ENCODE measurements at places on chromosomes 5 and 9.

GRCh38 chr5:139301808-139302499, 8.4 kb downstream of the MATR3 start:
- no peak for DNase-seq

DNA sequence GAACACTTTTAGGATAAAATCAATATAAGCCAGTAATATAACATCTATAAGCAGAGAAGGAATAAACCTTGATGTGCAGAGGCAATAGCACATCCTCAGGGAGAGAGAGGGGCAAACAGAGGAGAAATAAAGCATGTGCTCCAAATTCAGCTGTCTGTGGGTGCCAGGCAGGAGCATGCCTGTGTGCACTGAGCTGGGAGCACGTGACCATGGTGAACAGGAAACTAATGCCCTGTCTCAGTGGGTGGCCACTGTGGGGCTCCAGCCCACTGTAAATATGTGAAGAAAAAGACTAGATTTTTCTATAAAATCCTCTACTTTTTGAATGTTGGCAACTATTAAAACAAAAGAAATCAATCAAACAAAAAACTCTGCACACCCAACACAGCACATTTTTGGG, 55.3 kb downstream of the FYB1 start:
- DNase-seq: no peak

DNA sequence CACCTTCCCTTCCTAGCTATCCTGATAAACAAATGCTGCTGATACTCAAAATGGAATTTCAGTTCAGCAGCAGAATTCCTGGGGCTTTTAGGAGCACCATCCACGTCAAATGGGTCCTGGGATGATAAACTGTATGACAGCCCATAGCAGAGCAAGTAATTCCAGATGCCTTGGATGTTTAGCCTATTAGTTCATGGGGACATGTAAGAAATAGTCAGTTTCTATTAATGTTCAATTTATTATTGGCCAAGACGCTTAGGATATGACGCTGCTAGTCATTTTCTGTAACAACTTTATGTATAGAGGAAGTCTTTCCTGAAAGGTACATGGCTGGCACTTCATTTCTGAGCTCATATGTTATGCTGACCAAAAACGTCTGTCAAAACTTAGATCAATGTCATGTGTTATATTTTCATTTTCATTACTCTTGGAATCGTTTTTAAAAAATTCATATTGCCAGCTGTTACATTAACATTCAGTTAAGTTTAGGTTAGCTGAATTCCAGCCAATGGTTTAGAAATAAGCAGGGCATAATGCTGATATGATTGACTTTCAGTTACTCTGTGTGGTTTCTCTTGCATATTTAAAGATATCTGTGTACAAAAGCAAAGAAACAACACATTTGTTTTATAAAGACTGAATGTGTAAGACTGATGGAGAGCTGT, 243.8 kb downstream of the CSNK1G3 start:
- no peak for DNase-seq

DNA sequence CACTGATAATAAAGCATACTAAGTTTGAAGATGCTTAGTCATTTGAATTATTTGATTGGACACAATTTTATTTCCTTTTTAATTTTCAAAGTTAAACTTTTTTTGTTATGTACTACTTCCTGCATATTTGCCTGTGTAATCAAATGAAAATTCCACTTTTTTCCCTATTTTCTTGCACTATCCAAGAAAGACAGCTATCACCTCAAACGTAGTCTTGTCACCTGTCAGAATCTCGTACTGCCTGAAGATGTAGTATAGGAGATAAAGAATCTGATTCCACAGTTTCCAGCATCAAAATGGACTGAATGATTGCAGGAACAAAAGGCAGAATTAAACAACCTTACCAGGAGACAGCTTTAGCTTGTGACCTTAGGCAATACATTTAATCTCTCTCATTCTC, 818.8 kb downstream of the MAT2B start:
- DNase-seq: no peak

DNA sequence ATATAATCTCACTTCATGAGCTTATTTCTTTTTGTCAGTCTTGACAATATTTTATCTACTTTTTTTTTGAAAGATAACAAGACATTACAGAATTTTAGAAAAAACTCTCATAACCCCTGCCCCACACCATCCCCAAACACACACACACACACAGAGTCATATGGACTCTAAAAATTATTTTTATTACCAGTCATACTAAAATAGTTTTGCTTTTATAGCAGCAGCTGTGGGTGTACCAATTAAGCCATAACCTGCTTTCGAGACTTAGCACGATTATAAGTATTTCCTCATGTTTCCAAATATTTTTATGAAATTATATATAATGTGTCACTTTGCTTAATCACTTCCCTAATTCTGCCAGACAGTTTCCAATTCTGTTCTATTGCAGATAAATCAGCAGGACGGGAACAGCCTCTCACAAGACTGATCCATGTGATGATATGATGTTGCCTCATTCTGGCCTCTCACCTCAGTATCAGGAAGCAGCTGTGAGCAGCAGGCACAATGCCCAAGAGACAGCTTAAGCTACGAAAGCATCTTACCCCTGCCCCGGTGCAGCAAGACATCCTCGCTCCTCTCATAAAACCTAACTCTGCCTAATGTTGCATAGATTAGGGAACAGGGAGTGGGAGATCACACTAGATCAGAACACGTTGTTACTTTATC, 7.0 kb downstream of the PDCL start:
- no peak for DNase-seq

- DNase-seq: no peak
Measured at GRCh38 chr9:86405926-86406325, 51.7 kb upstream of the TUT7 start.

DNA sequence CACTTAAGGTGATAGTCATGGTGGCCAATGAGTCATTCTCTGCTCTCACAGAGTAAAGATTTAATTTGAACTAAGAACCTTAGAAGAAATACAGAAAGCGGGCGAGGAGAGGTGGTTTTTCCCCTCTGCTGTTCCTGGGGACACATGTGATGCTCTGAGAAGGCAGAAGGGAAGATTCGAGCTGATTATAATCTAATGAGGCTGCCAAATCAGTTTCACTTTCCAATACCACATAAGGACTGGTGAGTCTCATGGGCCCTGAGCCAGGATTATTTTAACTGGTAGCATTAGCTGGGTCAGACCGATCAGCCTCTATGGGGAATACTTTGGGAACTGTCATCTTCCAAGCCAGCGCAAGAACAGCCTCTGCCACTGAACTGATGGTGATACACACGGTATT, 116.5 kb downstream of the SLC1A3 start:
- no peak for DNase-seq

- DNase-seq: no peak
Measured at GRCh38 chr9:37433867-37434371, 11.4 kb downstream of the GRHPR start.

DNA sequence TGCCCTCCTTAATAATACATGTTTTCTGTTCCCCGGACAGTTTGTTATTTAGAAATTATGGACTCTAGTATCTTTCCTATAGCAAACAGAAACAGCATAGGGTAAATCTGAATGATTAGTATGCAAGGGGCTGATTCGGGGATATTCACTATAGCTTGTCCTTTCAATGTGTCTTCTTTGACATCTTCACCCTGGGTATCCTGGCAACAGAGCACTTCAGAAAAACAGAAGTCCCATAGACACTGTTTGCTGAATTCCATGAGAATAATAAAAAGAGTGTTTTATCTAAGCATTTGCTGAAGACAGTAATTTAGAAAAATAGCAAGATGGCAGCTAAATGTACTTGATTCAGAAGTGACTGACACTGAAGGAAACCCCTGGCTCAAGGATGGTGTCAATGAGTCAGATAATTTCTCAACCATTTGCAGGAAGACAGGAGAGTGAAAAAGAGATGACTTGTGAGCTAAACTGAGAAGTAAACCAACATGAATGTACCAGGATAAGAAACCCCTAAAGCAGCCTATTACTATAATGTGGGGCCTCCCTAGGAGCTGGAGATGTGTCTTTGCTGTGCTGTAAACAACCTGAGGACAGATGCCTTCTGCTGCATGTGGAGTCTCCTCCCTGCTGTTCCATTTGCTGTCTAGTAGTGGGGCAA, 246.2 kb downstream of the MAN2A1 start:
- no peak for DNase-seq

DNA sequence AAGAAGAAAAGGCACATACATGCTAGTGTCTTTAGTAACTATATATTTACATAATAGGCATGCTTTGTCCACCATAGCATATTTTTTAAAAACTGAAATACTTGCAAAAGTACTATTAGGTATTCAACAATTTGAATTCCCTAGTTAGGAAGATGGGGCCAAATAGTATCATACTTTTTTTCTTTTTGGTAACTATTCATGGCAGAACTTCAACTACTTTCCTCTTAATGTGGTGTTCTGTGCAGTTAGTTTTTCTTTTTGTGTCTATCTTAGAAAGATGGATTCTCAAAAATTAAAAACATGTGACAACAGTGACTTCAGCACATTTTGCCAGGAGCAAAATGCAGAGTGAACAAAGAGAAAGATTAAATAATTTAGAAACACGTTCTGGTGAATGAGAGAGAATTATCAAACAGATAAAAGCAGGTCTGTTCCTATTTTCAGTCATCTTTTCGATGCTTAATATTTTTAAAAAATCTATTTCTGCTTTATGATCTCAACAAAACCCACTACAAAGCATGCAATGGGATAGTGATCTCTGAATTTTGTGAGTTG, 341.1 kb downstream of the ARL15 start:
- no peak for DNase-seq

- no peak for DNase-seq
Measured at GRCh38 chr5:121581588-121581987, 270.1 kb upstream of the FTMT start.

DNA sequence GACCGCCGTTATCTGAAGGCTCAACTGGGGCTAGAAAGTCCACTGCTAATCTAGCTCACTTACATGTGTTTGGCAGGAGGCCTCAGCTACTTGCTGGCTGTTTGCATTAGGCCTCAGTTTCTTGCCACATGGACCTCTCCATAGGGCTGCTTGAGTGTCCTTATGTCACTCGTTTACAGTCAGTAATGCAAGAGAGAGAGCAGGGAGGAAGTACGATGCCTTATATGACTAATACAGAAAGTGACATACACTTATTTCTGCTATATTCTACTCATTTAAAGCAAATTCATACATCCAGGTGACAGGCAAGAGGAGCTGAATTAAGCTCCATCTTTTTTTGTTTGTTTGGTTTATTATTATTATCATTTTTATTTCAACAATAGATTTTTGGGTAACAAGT, 179.6 kb downstream of the LURAP1L start:
- DNase-seq: no peak

GRCh38 chr9:134366223-134367031, 40.2 kb downstream of the RXRA start:
- no peak for DNase-seq

DNA sequence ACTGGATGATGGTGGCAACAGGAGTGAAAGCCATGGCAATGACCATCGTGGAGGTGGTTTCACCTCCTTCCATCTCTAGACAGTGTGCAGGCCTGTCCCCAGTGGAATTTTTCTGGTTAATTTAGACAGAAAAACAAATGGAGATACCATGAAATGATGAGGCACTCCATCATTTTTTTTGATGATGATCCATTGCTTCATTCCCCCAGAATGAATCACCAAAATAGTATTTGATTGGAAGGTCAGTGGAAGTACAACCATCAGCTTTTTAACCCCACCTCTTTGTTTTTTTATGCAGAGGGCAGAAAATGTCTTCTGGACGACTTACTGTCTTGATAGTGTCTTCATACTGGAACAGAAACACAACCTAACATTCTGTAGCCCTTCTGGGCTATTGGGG, 42.6 kb upstream of the ADRA1B start:
- DNase-seq: no peak

Data from stimulated activated CD8-positive, alpha-beta memory T cell treated with anti-CD3 and anti-CD28 coated beads, Interleukin-15, amount 100 ng/mL, for 1 hour (primary cell).